ENCODE measurements at places on chromosomes 5 and 9. TPM values are rescaled to one million over a fixed set of nuclear protein-coding genes. Genes with fewer than 3 reads are reported as not detected.
A peak's percentile ranks its signal among the peaks of the same experiment; 100 is the strongest.

C5 gene
- total RNA-seq, result 4.5 TPM

ZNF366 gene
- not detected for total RNA-seq

C1QTNF2 gene
- total RNA-seq, result 2.2 TPM

PLCXD3 gene
- 0.02 TPM for total RNA-seq

GRCh38 chr5:3210531-3210930 lies 385.1 kb upstream of the IRX1 start:
- no peak for DNase-seq

GRCh38 chr5:129506950-129507349 lies 46.9 kb downstream of the ADAMTS19 start:
- DNase-seq, result no peak

DNA sequence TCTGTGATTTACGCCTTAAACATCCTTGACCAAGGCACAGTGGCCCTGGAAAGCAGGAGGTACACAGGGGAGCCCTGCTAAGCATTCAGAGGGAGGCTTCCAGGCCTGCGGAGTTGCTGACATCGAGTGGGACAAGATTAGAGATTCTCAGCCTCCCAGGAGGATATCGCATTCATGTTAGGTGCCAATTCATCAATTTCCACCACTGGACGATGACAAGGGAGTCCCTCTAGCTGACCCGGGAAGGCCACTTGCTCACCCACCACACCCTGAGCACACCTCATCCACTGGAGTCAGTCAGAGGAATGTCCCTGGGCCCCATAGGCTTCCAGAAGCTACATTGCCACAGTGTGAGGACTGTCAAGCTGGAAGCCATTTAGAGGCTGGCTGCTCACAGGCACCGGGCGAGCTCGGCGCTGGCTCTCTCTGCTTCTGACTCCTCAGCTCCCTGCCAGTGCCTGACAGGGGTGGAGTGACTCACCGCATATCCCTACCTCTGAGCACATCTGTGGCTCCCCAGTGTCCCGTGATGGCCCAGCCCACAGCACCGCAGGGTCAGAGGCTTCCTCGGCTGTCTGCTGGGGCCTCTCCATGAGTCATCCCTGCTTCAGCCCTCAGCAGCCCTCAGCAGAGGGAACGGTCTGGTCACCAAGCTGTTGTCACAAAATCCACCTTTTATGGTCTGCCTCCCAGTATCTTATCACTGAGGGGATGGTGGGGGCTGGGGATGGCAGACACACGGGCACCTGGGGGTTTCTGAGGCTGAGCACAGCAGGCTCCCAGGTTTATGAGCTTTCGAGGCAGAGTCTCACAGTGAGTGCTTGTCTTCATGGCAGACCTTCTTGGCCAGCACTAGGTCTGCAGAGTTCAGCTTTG lies 117.5 kb downstream of the ZNF608 start:
- peak; percentile 99 for DNase-seq

DNA sequence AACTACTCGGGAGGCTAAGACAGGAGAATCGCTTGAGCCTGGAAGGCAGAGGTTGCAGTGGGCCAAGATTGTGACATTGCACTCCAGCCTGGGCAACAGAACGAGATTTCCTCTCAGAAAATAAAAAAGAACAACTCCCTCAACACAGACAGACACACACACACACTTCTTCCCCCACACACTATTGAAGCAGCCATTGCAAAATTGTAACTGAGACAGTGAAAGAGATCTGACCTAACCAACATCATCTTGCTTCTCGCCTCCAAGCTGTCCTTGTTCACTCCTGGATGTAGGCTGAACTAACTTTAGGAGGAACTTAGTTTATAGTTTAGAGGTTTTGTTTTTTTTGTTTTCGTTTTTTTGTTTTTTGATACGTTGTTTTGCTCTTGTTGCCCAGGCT lies 13.0 kb upstream of the PLIN2 start:
- no peak for DNase-seq

- DNase-seq, result no peak
Measured at GRCh38 chr5:40409601-40410000, 270.1 kb upstream of the PTGER4 start.

- DNase-seq, result peak; percentile 21
Measured at GRCh38 chr5:77358255-77359205, 133.6 kb downstream of the WDR41 start.

DNA sequence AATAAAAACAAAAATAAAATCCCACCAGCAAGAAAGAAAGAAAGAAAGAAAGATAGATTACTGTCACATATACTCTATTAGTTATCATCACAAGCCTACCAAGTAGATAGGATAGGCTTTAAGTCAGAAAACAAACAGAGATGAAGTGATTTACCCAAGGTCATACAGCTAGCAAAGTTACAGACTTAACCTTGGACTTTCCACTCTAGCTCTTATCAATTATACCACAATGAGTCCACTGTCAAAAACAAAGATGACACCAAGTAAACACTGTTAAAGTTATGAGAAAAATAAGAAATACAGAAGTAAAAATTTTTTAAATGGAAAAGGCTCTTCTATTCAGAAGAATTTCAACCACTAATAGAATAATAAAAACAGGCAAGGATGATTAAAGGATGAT lies 13.4 kb downstream of the LARS1 start:
- no peak for DNase-seq

DNA sequence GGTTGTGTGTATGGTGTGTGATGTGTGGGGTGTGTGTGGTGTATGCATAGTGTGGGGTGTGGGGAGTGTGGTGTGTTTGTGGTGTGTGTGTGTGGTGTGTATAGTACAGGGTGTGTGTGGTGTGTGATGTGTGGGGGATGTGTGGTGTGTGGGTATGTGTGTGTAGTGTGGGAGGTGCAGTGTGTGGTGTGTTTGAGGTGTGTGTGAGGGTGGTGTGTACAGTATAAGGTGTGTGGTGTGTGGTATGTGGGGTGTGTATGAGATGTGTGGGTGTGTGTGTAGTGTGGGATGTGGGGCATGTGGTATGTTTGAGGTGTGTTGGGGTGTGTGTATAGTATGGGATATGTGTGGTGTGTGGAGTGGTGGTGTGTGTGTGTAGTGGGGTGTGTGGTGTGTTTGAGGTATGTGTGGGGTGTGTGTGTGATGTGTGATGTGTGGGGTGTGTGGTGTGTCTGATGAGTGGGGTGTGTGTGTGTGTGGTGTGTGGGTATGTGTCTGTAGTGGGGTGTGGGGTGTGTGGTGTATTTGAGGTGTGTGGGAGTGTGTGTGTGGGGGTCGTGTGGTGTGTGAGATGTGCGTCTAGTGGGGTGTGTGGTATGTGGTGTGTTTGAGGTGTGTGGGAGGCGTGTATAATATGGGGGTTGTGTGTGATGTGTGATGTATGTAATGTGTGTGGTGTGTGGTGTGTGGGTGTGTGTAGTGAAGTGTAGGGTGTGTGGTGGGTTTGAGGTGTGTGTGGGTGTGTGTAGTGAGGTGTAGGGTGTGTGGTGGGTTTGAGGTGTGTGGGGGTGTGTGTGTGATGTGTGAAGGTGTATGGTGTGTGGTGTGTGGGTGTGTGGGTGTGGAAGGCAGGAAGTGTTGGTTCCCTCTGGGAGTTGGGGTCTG lies 8.6 kb downstream of the ECSCR start:
- no peak for DNase-seq

GRCh38 chr5:155455791-155456514 lies 442.4 kb downstream of the KIF4B start:
- DNase-seq, result no peak

GRCh38 chr5:127923804-127924570 lies 159.6 kb upstream of the SLC12A2 start:
- no peak for DNase-seq

Measured in H4 (cell line).